ENCODE measurements at places on chromosomes 5 and 9.

GRCh38 chr5:82494942-82495341, 216.8 kb upstream of the RPS23 start:
- no peak for DNase-seq

DNA sequence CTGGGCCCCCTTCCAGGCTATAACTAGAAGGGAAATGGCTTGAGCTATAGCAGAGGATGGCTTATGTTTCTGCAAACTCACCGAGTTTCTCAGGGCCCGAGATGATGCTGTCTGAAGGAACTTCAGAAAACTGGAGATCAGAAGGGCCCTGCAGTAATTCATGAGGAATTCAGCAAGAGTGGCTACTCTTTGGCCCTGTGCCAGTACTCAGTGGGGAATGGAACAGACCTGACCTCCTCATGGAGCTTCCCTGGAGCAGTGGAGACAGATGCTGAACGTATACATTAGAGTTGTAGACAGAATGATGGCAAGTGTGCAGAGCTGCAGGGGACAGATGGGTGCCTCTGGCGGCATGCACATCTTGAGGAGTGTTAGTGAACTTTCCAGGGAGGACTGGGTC, 17.3 kb upstream of the SMIM32 start:
- DNase-seq = no peak

DNA sequence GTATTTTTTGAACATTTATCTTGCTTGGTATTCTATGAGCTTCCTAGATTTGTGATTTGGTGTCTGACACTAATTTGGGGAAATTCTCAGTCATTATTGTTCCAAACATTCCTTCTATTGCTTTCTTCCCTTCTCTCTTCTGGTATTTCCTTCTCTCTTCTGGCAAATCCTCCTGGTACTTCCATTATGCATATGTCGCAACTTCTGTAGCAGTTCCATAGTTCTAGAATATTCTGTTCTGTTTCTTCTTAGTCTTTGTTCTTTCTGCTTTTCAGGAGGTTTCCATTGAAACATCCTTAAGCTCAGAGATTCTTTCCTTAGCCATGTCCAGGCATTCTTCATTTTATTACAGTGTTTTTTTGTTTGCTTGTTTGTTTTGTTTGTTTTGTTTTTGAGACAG, 155.2 kb upstream of the PIK3R1 start:
- DNase-seq = no peak

DNA sequence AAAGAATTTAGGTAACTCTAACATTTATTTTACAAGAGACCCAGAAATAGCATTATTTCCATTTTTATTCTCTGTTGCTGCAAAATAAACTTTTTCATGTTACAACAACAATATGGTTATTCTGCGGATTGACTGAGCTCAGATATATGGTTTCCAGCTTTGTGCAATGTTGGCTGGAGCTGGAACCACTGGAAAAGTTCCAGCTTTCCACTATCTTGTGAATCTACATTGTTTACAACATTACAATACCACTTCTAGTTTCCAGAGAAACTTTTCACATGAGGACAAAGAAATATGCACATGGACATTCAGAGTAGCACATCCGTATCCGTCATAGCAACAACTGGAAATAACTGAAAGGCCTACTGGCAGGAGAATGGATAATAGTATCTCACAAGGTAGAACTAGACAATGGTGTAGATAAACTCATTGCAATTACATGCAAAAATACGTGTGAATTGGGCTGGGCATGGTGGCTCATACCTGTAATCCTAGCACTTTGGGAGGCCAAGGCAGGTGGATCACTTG, 436.1 kb upstream of the ADAMTS16 start:
- no peak for DNase-seq

- DNase-seq = no peak
Observed at GRCh38 chr9:71592400-71592799, 175.9 kb downstream of the CEMIP2 start.

- no peak for DNase-seq
Observed at GRCh38 chr5:33275391-33275790, 165.4 kb upstream of the TARS1 start.

GRCh38 chr9:116437411-116438370, 249.4 kb upstream of the TRIM32 start:
- no peak for DNase-seq

GRCh38 chr5:42500003-42500599, 76.9 kb downstream of the GHR start:
- DNase-seq = no peak

- DNase-seq = peak; percentile 48
Observed at GRCh38 chr5:54844905-54845566, 140.4 kb downstream of the ESM1 start.

DNA sequence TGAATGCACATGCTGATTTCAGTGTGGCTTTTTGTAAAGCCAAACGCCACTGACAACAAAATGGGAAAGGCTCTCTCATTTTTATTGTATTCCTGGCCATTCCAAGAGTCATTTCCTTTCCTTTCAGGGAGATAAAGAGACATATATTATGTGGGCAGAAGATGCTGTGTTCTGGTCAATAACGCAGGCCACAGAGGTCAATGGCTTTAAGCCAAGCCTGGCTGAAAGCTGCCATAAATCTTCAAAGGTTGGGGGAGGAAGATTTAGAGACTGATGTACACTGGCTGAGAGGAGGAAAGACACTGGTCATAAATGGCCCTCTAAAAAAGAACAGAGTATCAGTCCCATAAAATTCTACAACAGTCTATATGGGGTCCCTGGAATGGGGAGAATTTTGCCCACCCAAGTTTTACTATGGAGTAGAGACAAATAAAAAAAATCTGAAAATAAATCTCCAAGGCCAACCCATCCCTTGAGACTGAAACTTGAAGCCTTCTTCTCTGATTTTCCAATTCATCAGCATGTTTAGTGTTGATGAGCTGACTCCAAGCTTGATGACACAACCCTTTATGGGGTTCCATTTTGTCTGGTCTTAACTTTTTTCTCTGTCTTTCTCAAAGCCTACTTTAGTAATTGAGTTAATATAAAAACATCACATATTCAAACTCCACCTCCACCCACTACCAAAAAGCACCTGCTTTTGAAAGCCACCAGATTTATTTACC, 152.1 kb upstream of the SLC24A2 start:
- DNase-seq = peak; percentile 16

DNA sequence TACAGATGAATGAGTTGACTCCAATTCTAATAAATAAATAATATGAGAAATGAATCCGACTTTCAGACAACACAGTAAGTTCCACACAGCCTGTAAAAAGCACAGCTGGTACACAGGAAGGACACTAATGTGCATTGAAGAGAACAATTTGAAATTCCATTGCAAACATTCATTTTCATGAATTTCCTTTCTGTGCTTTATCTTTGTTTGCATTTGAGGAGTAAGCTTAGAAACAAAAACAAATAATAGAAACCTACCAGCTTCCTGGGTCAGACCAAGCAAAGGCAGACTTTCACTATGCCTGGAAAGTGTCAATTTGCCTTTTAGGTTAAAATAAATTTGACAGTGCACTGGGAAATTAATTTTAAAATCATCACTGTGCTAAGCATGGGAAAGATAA, 143.8 kb upstream of the VLDLR start:
- no peak for DNase-seq

- no peak for DNase-seq
Observed at GRCh38 chr5:173932695-173933139, 44.6 kb downstream of the CPEB4 start.

GRCh38 chr9:97845130-97845529, 7.9 kb upstream of the FOXE1 start:
- no peak for DNase-seq

DNA sequence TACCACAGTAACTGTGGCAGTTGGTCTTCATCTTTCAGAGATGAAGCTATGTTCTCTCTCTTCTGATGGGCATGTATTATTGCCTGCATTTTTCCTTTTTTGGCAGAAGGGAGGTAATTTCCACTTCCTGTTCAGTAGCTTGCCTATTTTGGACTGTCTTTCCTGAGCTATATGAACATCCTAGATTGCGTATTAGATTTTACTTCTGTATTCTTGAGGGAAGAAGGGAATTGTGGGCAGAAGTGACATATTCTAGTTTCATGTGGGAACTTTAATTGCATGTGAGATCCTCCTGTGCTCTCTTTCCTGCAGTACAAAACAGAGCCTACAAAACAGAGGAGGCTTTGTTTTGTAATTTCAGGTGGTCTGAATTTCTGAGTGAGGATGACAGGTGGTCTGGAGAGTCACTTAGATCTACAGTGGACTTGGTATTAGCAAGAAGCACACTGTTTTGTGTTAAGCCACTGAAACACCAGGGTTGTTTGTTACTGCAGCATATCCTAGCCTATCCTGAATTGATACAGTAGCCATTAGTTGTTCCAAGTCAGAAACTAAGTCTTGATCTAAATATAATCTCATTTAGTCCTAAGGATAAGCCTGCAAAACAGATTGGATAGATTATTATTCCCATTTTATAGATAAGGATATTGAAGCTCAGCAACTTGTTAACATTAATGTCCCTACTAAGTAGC, 68.1 kb downstream of the AOPEP start:
- no peak for DNase-seq

DNA sequence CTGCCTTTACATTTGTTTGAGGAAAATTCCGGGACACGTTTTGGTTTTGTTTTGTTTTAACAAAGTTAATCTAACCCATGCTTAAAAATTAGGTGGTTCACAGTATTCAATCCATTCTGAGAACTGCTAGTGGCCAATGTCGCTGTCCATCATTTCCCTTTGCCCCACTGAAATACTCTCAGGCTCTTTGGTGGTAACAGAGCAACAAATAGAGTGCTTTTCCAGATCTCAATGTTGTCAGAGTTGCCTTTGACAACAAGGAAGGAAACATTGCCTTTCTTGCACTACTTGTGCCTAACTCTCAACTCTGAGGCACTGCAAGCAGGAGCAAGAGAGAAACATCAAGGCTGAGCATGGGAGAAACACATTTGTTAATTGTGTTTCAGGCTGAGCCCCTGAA, 154.0 kb downstream of the MCTP1 start:
- no peak for DNase-seq

DNA sequence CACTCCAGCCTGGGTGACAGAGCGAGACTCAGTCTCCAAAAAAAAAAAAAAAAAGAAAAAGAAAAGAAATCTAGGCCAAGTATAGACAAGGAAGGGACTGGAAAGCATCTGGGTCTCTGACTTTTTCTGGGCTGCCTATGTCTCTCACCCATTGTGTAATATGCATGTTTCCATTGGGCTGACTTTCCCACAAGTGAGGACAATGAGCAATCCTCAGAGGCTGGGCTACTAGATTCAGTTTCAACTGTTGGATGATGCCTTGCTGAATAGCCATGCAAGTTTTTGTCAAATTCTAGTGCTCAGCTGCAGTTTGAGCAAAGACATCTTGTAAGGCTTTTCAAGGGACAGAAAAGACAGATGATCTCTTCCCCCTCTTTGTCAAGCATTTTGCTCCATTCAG, 82.1 kb downstream of the PHAX start:
- DNase-seq = no peak

- DNase-seq = no peak
Observed at GRCh38 chr9:120264528-120264927, 315.4 kb downstream of the CDK5RAP2 start.

GRCh38 chr9:112472996-112473395, 13.6 kb upstream of the KIAA1958 start:
- DNase-seq = no peak

DNA sequence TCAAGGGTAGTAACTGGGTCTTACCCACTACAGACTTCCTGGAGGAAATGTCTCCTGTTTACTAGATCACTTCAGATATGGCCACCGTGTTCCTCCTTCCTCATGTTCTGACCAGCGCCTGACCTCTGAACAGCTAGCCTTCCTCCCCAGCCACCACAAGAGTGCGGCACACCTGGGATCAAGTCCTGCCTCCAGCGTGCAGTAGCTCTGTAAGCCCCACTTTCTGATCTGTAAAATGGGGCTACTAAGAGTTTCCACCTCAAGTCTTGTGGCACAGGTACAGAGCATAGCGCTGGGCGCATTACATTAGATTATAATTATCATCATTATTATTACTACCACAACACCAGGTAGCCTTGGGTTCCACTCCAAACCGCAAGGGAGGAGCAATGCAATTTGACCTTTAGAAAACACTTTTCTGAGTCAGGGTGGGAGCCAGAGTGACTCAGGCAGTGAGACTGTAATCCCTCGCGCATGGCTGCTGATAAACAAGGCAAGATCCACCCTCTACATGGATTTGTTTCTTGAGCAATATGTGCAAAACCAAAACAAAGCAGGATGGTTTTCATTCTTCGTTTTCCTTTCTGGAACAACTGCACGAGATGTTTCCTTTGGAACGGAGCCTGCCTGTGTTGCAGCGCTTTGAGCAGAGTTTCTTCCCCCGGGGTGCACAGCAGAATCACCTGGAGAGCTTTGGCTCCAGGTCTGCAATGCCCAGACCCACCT, 65.0 kb upstream of the ANGPTL2 start:
- no peak for DNase-seq

- peak; percentile 10 for DNase-seq
Observed at GRCh38 chr5:69083412-69083811, 10.4 kb upstream of the SLC30A5 start.

DNA sequence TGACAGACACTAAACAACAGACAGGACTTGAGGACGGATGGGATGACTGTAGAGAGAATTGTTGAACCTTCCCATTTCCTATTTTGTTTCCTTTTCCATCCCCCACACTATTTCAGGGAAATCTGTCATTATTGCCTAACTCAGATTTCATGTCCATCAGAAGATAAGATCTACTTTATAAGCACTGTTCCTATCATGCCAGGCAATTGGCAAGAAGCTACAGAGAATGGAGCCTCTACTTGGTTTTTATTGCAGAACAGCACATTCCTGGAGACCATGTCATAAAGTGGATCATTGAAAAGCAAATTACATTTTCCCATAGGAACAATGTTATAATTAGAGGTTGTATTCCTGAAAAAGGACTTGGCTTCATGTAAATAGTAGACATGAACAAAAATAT, 173.7 kb upstream of the KIF2A start:
- no peak for DNase-seq

DNA sequence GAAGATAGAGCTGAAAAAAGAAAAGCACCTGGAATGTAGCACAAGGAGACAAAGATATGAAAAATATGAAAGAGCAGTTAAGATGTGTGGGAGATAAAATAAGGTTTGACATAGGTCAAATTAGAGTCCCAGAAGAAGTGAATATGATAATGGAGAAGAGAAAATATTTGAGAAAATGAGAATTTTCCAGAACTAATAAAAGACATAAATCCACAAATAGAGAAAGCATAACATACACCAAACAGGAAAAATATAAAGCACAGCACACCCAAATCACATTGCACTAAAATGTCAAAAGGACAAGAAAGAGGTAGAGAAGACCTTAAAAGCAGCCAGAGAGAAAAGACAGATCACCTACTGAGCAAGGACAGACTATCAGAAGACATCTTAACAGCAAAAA, 43.4 kb downstream of the IPPK start:
- DNase-seq = no peak

Measured in NCI-H82 (cell line).